SJSA1 (cell line): ENCODE measurements at places on chromosomes 1 and 21. TPM values are rescaled to one million over a fixed set of nuclear protein-coding genes. Genes with fewer than 3 reads are reported as not detected.

- peaks cover 3% of the 10 kb centered on the region for H3K4me1 ChIP-seq
- H3K27me3 ChIP-seq: no peaks in the 10 kb centered on the region
- no peak overlapping the region for H3K27ac ChIP-seq
- peaks cover 74% of the 10 kb centered on the region for H3K36me3 ChIP-seq
- DNase-seq: no peak
Measured at GRCh38 chr1:161128591-161129420, 3.7 kb downstream of the DEDD start.

GRCh38 chr1:180623579-180624347 is 8.1 kb upstream of the XPR1 start:
- no peak overlapping the region for H3K4me3 ChIP-seq
- DNase-seq: no peak
- no peak overlapping the region for H3K27ac ChIP-seq
- no peaks in the 10 kb centered on the region for H3K27me3 ChIP-seq
- H3K36me3 ChIP-seq: no peaks in the 10 kb centered on the region

GRCh38 chr1:193703655-193704054 is 517.2 kb upstream of the B3GALT2 start:
- DNase-seq: no peak
- H3K4me1 ChIP-seq: peaks cover 5% of the 10 kb centered on the region
- H3K4me3 ChIP-seq: no peak overlapping the region
- no peaks in the 10 kb centered on the region for H3K36me3 ChIP-seq
- H3K27me3 ChIP-seq: no peaks in the 10 kb centered on the region

DNA sequence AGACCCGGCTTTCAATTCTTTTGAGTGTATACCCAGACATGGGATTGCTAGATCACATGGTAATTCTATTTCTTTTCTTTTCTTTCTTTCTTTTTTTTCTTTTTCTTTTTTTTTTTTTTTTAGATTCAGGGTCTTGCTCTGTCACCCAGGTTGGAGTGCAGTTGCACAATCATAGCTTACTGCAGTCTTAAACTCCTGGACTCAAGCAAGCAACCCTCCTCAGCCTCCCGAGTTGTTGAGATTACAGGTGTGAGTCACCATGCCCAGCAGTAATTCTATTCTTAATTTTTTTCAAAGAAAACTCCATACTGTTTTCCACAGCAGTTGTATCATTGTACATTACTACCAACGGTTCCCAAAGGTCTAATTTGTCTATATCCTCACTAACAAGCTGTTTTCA is 13.5 kb upstream of the RNF186 start:
- no peak for DNase-seq
- no peak overlapping the region for H3K4me3 ChIP-seq
- H3K27me3 ChIP-seq: no peaks in the 10 kb centered on the region
- no peaks in the 10 kb centered on the region for H3K4me1 ChIP-seq
- H3K36me3 ChIP-seq: no peaks in the 10 kb centered on the region

- no peaks in the 10 kb centered on the region for H3K36me3 ChIP-seq
- DNase-seq: no peak
- no peaks in the 10 kb centered on the region for H3K27me3 ChIP-seq
- no peak overlapping the region for H3K27ac ChIP-seq
Measured at GRCh38 chr1:114250683-114251572, 97.3 kb upstream of the SYT6 start.

- no peaks in the 10 kb centered on the region for H3K27me3 ChIP-seq
- no peak for DNase-seq
- no peak overlapping the region for H3K4me3 ChIP-seq
- H3K36me3 ChIP-seq: no peaks in the 10 kb centered on the region; the same call in 1 of the 2 replicates
- no peak overlapping the region for H3K27ac ChIP-seq
Measured at GRCh38 chr1:153652805-153653500, 5.5 kb upstream of the SNAPIN start.

GRCh38 chr1:36884029-36884701 is 150.2 kb downstream of the GRIK3 start:
- no peak overlapping the region for H3K27ac ChIP-seq
- no peak overlapping the region for H3K4me3 ChIP-seq
- no peak for DNase-seq
- no peaks in the 10 kb centered on the region for H3K4me1 ChIP-seq

DNA sequence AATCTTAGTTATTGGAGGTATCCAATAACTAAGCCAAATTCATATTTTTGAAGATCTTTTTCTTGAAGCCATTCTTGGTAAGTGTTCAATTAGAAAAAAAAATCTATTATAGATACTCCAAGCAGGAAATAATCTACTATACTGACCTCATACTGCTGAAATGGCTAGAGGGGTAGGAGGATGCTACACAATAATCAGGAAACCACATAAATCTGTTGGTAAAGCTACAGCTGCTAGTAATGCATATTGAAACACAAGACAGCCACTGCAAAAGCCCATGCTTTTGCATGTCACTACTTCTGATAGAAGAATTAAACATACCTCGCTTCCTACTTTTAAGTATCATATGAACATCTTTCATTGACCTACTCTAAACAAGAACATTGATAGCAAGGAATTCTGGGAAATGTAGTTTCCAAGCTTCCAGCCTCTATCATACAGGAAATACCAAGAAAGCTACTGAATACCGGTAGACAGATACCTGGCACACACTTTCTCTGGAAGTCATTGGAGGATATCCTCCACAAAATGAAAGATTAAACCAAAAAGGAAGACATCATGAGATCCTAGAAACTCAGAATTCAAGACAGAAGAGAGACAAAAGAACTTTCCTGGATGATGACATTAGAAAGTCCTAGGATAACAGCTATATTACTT is 103.0 kb upstream of the VAV3 start:
- H3K27me3 ChIP-seq: 0 out of 2 replicates have a peak, but pooled peaks cover 8% of the 10 kb centered on the region
- no peaks in the 10 kb centered on the region for H3K36me3 ChIP-seq
- no peak overlapping the region for H3K4me3 ChIP-seq
- no peak for DNase-seq

DNA sequence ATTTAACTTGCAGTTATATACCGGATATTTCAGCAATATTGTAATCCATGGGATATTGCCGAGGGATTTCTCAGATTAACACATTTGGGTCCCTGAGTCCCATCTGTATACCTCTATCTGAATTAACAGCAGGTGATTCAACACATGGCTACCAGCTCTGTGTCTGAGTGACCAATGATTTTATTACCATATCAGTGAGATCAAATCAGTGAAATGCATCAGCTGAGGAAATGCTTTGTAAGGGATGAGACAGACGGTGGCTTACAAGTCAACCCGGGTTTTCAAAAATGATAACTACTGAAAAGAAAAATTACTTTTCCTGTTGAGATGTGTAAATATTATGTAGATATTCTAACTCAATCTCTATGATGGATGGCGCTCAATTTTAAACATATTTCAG is 504.1 kb upstream of the PKN2 start:
- H3K36me3 ChIP-seq: no peaks in the 10 kb centered on the region
- no peak for DNase-seq
- H3K4me1 ChIP-seq: no peaks in the 10 kb centered on the region
- no peak overlapping the region for H3K27ac ChIP-seq

Gene ADAM30
- not detected in 2 replicates for total RNA-seq

Gene SELE
- 0.21 and 0.22 TPM in 2 replicates for total RNA-seq

Gene CRNN
- 0.16 TPM in 1 of 2 replicates, not detected in the other for total RNA-seq
